CD8-positive, alpha-beta memory T cell (primary cell): ENCODE measurements at places on chromosomes 5 and 9. TPM values are rescaled to one million over a fixed set of nuclear protein-coding genes. Genes with fewer than 3 reads are reported as not detected.

- H3K4me1 ChIP-seq = no peaks in the 10 kb centered on the region
- no peaks in the 10 kb centered on the region for H3K36me3 ChIP-seq
- H3K4me3 ChIP-seq = no peak overlapping the region
- H3K27me3 ChIP-seq = no peaks in the 10 kb centered on the region
Observed at GRCh38 chr5:44089424-44090144, 299.6 kb downstream of the FGF10 start.

- no peaks in the 10 kb centered on the region for H3K27me3 ChIP-seq
- DNase-seq = no peak
- H3K27ac ChIP-seq = no peak overlapping the region
Observed at GRCh38 chr5:156419661-156420060, 92.7 kb downstream of the SGCD start.

DNA sequence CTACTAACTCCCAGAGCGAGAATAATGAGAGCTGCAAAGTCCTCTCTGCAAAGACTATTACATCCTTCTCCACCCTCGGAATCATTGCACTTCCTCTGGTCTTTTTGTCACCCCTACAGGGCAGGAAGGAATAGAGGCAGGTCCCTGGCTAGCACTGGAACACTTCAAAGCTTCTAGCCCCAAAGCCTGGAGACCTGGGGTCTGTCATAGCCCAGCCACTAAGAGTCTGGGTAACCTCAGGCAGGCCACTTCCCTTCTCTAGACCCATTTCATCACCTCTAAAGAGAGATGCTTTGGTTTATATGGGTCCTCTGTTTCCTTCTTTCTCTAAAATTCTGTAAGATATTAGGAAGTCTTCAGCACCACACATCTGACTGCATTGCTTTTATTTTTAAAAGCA is 6.7 kb downstream of the ADRB2 start:
- peak overlapping the region; percentile 17 for H3K4me3 ChIP-seq
- H3K36me3 ChIP-seq = no peaks in the 10 kb centered on the region
- H3K27ac ChIP-seq = no peak overlapping the region
- H3K4me1 ChIP-seq = peaks cover 17% of the 10 kb centered on the region
- no peak for DNase-seq

Gene BHMT
- not detected for polyA plus RNA-seq

- H3K4me3 ChIP-seq = no peak overlapping the region
- no peaks in the 10 kb centered on the region for H3K27me3 ChIP-seq
- no peak overlapping the region for H3K27ac ChIP-seq
- DNase-seq = no peak
- H3K36me3 ChIP-seq = no peaks in the 10 kb centered on the region
Observed at GRCh38 chr9:75462866-75463265, 374.6 kb downstream of the OSTF1 start.

Gene SPINK6
- polyA plus RNA-seq = not detected

DNA sequence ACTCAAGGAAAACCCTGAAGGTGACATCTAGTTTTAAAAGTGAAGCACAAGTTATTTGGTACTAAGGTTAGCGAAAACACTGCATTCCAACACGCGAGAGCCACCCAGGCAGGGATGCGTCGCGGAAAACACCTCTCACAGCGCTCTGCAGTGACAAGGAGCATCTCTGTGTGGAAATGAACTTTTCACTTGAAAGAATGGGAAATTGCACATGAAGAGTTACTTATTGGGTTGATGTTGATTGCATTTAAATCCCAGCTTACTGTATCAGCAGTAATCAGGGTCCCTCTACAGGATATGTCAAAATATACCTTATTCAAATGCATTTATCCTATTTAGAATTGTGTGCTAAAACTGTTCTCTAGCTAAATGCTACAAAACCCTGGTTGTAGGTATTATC is 144.4 kb downstream of the BNC2 start:
- no peak overlapping the region for H3K4me3 ChIP-seq
- no peaks in the 10 kb centered on the region for H3K4me1 ChIP-seq
- no peak overlapping the region for H3K27ac ChIP-seq
- no peaks in the 10 kb centered on the region for H3K27me3 ChIP-seq

- no peaks in the 10 kb centered on the region for H3K36me3 ChIP-seq
- DNase-seq = no peak
- H3K4me1 ChIP-seq = no peaks in the 10 kb centered on the region
- no peak overlapping the region for H3K4me3 ChIP-seq
- no peaks in the 10 kb centered on the region for H3K27me3 ChIP-seq
- no peak overlapping the region for H3K27ac ChIP-seq
Observed at GRCh38 chr5:108505608-108506007, 123.7 kb upstream of the FBXL17 start.

GRCh38 chr5:172377438-172377837 is 76.9 kb downstream of the SH3PXD2B start:
- no peak overlapping the region for H3K4me3 ChIP-seq
- H3K4me1 ChIP-seq = no peaks in the 10 kb centered on the region
- H3K27me3 ChIP-seq = no peaks in the 10 kb centered on the region
- no peaks in the 10 kb centered on the region for H3K36me3 ChIP-seq

Gene GABRG2
- not detected for polyA plus RNA-seq

GRCh38 chr5:31656806-31657205 is 17.9 kb downstream of the PDZD2 start:
- no peaks in the 10 kb centered on the region for H3K36me3 ChIP-seq
- H3K27ac ChIP-seq = no peak overlapping the region
- H3K4me3 ChIP-seq = no peak overlapping the region
- no peaks in the 10 kb centered on the region for H3K4me1 ChIP-seq
- no peak for DNase-seq

Gene PDCD1LG2
- polyA plus RNA-seq = not detected

DNA sequence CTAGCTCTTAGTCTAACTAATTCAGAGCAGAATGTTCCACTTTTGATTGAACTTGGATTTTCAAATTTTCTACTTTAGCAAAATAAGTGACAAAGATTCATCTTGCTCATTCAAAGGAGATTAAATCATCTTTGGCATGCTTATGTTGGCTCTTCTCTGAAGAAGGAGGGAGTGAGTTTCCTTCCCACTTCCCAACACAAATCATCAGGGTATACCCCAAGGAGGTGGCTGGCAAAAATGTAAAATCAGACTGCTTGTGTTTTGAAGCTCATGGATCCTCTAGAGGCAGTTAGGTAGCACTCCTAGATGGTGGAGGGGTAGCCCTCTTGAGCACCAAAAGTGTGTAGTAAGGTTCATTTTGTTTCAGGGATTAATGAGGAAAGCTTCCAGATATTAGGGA is 343.1 kb downstream of the OSTF1 start:
- no peaks in the 10 kb centered on the region for H3K4me1 ChIP-seq
- no peak overlapping the region for H3K4me3 ChIP-seq
- no peak for DNase-seq
- no peaks in the 10 kb centered on the region for H3K36me3 ChIP-seq
- no peaks in the 10 kb centered on the region for H3K27me3 ChIP-seq
- no peak overlapping the region for H3K27ac ChIP-seq

GRCh38 chr5:2012885-2013284 is 130.2 kb upstream of the IRX4 start:
- H3K36me3 ChIP-seq = no peaks in the 10 kb centered on the region
- DNase-seq = no peak
- no peaks in the 10 kb centered on the region for H3K27me3 ChIP-seq
- no peak overlapping the region for H3K4me3 ChIP-seq
- no peaks in the 10 kb centered on the region for H3K4me1 ChIP-seq

GRCh38 chr5:42645138-42645537 is 111.5 kb upstream of the CCDC152 start:
- H3K27ac ChIP-seq = no peak overlapping the region
- no peaks in the 10 kb centered on the region for H3K27me3 ChIP-seq
- H3K36me3 ChIP-seq = no peaks in the 10 kb centered on the region
- DNase-seq = no peak
- H3K4me3 ChIP-seq = no peak overlapping the region

Gene CSF1R
- polyA plus RNA-seq = 0.59 TPM

GRCh38 chr9:108761655-108762347 is 94.0 kb downstream of the ACTL7B start:
- no peak for DNase-seq
- H3K27me3 ChIP-seq = no peaks in the 10 kb centered on the region
- no peaks in the 10 kb centered on the region for H3K36me3 ChIP-seq
- no peak overlapping the region for H3K27ac ChIP-seq

DNA sequence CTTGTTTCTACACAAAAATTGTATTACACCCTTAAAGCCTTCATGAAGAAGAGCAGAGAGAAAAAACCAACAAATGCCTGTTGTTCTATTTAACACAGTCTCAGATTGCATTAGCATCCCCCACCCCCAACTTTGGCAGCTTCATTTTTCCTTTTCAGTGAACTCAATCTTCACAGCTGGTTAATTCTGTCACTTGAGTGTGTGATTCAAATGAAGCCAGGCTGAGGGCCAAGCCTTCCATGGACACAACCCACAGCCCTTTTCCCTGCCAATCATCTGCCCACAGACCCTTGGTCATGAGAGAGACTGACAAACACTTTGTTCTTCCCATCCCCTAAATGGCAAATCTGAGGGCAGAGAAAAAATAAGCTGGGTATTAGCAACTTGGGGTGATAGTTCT is 217.5 kb upstream of the NMUR2 start:
- no peaks in the 10 kb centered on the region for H3K36me3 ChIP-seq
- no peaks in the 10 kb centered on the region for H3K27me3 ChIP-seq
- no peak overlapping the region for H3K4me3 ChIP-seq

DNA sequence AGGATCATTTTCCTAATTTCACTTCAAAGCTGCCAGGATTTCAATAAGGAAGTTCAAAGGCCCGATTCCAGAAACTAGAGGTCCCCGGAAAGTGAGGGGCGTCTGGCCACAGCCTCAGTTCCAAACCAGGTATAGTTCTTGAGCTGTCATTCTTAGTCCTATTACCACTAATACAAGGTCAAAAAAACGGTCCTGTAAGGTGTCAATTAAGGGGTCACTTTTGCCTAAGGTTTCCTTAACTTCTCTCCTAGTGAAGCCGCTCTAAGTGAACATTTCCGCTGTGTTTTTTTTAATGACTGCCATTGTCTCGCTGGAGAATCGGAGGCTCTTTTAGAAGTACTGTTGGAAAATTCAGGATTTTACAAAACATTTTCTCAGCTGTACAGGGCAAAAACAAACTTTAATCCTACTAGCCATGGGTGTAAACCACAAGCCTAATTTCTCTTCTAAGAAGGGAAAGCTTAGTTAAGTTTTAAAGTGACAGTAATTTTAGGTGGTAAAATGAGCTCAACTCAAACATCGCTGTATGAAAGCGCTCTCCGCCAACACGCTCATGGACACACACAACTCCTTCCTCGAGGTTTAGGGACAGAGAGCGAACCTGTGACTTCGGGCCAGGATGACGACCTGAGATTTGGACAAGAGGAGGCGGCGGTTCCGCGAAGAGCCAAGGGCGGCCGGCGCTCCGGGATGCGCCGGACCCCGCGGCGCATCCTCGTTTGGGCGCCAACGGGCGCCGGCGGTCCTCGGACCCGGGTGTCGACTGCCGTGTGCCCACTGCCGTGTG is 76.7 kb upstream of the IFNE start:
- H3K4me1 ChIP-seq = peaks cover 13% of the 10 kb centered on the region
- H3K27ac ChIP-seq = no peak overlapping the region
- no peaks in the 10 kb centered on the region for H3K36me3 ChIP-seq
- H3K4me3 ChIP-seq = peak overlapping the region; percentile 45
- DNase-seq = peak; percentile 1

DNA sequence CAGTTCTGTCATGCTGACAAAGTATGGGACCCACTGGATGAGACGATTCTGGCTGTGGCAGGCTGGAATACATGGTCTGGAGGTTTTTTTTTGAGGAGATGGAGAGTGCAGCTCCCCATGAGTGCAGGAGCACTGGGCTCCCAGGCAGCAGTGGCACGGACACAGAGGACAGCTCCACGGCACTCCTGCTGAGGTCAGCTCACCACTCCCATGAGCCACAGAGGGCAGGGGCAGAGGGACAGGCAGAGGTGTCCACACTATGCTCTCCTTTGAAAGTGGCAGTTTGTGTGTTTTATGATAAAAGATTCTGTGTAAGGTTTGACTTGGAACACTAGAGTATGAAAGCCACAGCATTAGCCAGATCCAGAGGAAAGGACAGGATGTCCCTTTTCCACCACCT is 114.4 kb downstream of the UBE2R2 start:
- H3K4me1 ChIP-seq = no peaks in the 10 kb centered on the region
- no peak overlapping the region for H3K4me3 ChIP-seq
- no peak overlapping the region for H3K27ac ChIP-seq
- no peaks in the 10 kb centered on the region for H3K27me3 ChIP-seq

DNA sequence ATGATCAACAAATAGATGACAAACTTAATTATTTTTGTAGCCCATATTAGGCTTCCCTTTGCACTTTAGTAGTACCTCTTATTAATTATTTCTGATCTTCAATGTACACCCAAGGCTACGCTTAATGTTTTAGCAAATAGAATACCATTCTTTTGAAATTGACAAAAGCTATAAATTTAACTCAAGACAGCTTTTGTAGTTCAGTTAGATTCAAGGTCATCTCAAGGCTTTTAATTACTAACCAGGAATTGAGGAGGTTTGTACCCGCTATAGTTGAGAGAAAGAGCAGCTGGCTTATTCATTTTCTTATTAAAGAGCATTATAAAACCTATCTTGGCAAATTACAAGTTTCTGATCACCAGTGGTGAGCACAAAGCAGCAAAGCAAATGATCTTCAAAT is 15.1 kb downstream of the NR6A1 start:
- H3K4me3 ChIP-seq = no peak overlapping the region
- no peaks in the 10 kb centered on the region for H3K4me1 ChIP-seq
- H3K27ac ChIP-seq = no peak overlapping the region
- DNase-seq = no peak
- no peaks in the 10 kb centered on the region for H3K36me3 ChIP-seq

DNA sequence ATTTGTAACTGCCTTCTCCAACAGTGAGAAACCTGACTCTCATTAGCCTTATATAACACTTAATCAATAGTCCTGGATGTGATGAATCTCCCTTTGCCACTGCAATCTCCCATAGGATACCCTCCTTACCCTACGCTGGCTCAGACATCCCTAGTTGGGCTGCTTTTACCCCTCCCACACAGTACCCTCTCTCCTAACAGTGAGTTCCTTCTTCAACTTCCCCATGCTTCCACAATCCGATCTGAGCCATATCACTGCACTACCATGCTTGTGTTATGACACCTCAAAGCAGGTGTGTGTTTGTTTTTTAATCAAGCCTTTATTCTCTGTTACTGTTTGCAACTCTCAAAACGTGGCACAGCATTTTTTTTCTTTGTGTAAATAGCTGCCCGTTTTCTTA is 60.5 kb upstream of the C9orf72 start:
- H3K36me3 ChIP-seq = no peaks in the 10 kb centered on the region
- no peak overlapping the region for H3K4me3 ChIP-seq
- H3K27me3 ChIP-seq = no peaks in the 10 kb centered on the region
- H3K27ac ChIP-seq = no peak overlapping the region
- no peaks in the 10 kb centered on the region for H3K4me1 ChIP-seq
